ENCODE measurements at places on chromosomes 1 and 21. TPM values are rescaled to one million over a fixed set of nuclear protein-coding genes. Genes with fewer than 3 reads are reported as not detected.

Gene MROH9
- not detected for total RNA-seq

Gene CLEC20A
- total RNA-seq = not detected

Gene DCST2
- 3.3 TPM for total RNA-seq

Gene ADAMTS5
- 34.4 TPM for total RNA-seq

Gene MORC3
- total RNA-seq = 38.9 TPM

Gene ANGPTL7
- total RNA-seq = 20.0 TPM

Gene FASLG
- not detected for total RNA-seq

Gene NCF2
- 45.0 TPM for total RNA-seq

Gene ZNF683
- total RNA-seq = not detected

Gene CFAP107
- total RNA-seq = not detected

Gene CRYBG2
- 0.66 TPM for total RNA-seq

Gene HAO2
- 0.66 TPM for total RNA-seq

Gene TNNT2
- total RNA-seq = 2.6 TPM

Gene HPCAL4
- not detected for total RNA-seq

Gene SETSIP
- not detected for total RNA-seq

Gene SPATA1
- 0.33 TPM for total RNA-seq

Gene SGIP1
- total RNA-seq = 6.6 TPM

Gene PARK7
- 227 TPM for total RNA-seq

Gene INTS7
- 6.6 TPM for total RNA-seq

Gene IQCC
- 3.5 TPM for total RNA-seq

Gene OR10Z1
- total RNA-seq = not detected

Gene LCE1B
- total RNA-seq = not detected

Gene PRMT6
- 6.7 TPM for total RNA-seq

Gene S1PR1
- total RNA-seq = 64.6 TPM

Gene MPZ
- total RNA-seq = 3.2 TPM

Gene FMOD
- 92.4 TPM for total RNA-seq

Gene BEND5
- 3.2 TPM for total RNA-seq

Gene CLCA4
- 0.16 TPM for total RNA-seq

Gene SLC9C2
- total RNA-seq = not detected

Gene ACTL8
- total RNA-seq = not detected

Gene TMEM54
- total RNA-seq = 94.8 TPM

Data from breast epithelium (tissue), 4 donors.